Activated CD4-positive, alpha-beta T cell treated with anti-CD3 and anti-CD28 coated beads, Interleukin-2, amount 50 U/mL, for 48 hours (primary cell): ENCODE measurements at places on chromosomes 6 and 20.

DNA sequence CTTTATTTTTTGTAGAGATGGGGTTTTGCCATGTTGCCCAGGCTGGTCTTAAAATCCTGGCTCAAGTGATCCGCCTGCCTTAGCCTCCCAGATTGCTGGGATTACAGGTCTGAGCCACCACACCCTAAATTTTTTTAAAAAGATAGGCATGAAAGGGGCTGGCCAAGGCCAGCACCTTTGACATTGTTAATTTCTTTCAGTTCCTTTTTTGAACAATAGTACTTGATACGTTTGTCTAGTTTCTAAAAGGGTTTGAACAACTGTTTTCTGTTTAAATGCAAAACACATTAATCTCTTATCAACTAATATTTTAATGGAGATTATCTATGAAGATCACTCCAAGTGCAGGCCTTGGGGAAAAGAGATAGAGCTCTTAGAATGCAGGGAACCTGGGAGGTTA lies 37.6 kb upstream of the PTPRK start:
- no peak for DNase-seq

- DNase-seq: no peak
These were observed 12.5 kb downstream of the SIRT5 start for GRCh38 chr6:13586603-13587542.

DNA sequence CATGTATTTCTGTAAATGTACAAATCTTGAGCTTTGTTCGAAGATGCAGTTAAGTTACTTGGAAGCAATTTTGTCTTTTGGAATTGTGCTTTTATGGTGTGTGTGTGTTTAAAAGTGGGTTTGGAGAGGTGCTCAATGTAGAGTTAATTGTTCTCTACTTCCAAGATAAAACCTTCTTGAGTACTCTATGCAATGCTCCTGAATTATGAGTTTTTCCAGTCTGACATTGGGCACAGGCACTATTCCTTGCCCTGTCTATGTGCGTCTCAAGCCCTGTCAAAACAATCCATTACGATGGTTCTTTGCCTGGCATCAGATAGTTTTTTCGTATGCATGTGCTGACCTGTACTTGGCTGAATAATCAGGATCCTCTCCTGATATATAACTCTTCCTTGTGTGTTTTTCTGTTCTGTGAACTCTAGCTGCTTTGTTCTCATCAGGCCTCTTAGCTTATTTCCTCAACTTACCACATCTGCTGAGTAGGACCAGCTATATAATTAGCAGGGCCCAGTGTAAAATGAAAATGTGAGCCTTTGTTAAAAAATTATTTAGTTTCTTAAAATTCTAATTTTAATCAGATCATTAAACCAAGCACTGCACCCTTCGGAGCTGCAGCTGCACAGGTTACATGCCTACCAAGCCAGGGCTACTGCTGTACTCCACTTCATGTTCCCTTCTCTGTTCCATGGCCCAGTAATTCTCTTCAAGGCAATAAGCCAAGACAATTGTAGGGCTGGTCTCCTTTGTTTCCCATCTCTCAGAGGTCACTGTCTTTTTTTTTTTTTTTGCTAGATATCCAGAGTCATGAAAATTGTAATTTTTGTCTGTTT lies 160.1 kb downstream of the ZFAND3 start:
- DNase-seq: no peak

GRCh38 chr6:44235891-44236516 lies 10.9 kb upstream of the HSP90AB1 start:
- no peak for DNase-seq

- no peak for DNase-seq
These were observed 340.6 kb upstream of the KHDRBS2 start for GRCh38 chr6:62626661-62627060.

DNA sequence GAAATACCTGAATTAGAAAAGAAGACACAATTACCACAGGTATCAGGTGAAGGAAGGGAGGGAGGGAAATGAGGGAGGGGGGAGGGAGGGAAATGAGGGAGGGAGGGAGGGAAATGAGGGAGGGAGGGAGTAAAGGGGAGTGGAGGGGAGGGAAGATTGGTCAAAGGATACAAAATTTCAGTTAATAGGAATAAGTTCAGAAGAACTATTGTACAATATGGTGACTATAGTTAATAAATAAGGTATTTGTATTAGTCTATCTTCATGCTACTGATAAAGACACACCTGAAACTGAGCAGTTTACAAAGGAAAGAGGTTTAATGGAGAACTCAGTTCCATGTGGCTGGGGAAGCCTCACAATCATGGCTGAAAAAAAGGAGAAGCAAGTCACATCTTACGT lies 185.7 kb downstream of the EYA2 start:
- DNase-seq: no peak

- DNase-seq: peak; percentile 10
These were observed 11.2 kb downstream of the MUCL3 start for GRCh38 chr6:30951907-30952469.

DNA sequence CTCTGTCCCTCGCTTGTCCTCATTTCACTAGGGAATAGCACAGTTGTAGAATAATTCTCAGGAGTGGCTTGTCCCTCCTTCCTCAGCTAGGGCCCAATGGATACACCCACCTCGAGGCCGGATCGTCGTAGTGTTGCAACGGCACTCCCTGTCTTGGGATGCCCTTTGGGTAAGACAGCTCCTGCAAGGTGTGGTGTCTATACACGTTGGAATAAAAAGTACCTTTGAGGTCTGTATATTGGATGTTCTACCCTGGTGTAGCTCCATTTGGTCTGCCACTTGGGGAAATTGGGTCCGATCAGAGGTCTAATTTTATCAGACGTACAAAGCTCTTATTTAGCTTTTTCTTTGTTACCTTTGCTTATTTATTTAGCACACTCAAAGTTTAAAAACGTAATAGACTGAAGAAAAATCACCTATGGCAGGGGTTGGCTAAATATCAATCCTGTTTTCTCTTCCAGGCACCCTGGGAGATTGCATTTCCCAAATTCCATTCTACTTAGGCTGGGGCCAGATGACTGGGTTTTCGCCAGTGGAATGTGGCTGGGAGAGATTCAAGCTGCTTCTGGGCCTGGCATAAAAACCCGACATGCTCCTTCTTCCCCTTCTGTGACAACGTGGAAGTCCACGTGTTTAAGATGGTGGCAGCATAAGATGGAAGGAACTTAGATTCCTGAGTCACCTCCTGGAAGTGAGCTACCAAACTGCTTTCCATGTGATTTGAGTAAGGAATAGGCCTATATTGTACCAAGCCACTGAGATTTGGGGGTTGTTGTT lies 82.3 kb upstream of the CD83 start:
- DNase-seq: no peak

DNA sequence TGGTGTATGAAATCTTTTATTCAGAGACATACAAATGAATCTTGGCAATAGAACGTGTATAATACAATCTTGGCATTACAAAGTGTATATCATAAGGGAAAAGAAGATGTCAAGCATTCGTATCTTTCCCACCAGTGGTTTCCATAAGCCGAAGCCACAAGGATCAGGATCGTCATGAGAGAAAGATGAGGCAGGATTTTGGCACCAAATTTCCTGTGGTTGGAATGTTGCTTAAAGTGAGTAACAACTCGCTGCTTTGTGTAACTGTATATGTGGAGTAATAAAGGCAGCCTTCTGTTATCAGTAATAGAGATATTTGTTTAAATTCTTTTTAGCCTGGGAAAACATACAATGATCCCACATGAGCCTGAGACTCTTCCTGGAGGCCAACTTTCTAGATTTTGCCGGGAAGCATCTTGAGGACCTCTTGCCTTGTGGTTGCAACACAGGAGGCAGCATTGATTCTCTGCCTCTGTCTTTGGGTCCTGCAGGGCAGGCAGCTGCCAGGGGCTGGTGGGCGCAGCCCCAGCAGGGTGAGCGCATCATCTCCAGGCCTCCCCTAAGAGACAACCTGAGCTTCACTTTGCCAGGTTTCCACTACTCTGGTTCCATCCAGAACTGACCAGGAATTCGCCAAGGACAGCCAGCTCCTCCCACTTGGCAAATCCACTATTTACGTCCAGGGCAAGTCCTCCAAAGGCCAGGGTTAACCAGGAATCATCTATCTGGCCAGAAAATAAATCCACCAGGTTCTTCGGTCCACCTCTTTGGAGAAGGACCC lies 230.9 kb upstream of the SULF2 start:
- DNase-seq: no peak

DNA sequence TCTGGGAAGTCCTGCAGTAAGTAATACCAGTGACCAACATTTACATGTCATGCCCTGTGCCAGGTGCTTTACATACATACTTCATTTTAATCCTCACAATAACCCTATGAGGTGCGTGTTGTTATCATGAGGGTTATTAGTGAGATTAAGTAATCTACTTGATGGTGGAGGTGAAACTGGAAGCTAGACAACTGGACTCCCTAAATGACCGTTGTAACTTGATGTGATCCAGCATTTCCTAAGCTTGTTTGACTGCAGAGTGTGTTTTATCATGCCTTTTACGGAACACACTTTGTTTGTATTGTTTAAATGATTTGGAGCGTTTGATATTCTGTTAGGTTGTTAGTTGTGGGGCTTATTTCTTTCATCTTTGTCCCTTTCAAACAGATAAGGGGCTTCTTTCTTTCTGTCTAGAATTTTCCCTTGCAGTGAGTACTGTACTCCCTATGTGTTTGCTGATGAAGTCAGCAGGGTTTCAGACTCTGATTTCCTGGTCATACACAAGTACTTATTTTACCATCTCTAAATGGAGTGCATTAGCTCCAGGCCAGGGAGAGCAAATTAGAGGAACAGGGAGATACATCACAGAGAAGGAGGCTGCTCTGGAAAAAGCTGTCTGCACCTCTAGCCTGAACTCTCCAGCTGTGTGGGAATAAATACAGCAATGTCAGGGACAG lies 29.7 kb downstream of the CHMP4B start:
- DNase-seq: no peak

- DNase-seq: no peak
These were observed 923.7 kb downstream of the TBC1D32 start for GRCh38 chr6:120410586-120410985.

- DNase-seq: no peak
These were observed 38.9 kb downstream of the ORC3 start for GRCh38 chr6:87628881-87629280.

DNA sequence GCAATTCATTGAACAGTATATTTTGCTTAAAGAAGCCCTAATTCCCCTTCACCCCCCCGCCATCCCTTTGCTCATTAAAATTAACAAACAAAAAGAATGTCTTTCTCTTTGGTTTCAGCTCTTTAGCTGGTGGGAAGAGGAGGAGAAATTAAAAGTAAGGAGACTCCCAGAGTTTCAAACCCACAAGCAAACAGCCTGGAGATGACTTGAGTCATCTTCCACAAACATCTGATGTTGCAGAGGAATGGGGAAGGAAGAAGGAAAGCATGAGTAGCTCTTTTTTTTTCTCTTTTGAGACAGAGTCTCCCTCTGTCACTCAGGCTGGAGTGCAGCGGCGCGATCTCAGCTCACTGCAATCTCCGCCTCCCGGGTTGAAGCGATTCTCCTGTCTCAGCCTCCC lies 189.6 kb downstream of the ADAT2 start:
- DNase-seq: no peak

DNA sequence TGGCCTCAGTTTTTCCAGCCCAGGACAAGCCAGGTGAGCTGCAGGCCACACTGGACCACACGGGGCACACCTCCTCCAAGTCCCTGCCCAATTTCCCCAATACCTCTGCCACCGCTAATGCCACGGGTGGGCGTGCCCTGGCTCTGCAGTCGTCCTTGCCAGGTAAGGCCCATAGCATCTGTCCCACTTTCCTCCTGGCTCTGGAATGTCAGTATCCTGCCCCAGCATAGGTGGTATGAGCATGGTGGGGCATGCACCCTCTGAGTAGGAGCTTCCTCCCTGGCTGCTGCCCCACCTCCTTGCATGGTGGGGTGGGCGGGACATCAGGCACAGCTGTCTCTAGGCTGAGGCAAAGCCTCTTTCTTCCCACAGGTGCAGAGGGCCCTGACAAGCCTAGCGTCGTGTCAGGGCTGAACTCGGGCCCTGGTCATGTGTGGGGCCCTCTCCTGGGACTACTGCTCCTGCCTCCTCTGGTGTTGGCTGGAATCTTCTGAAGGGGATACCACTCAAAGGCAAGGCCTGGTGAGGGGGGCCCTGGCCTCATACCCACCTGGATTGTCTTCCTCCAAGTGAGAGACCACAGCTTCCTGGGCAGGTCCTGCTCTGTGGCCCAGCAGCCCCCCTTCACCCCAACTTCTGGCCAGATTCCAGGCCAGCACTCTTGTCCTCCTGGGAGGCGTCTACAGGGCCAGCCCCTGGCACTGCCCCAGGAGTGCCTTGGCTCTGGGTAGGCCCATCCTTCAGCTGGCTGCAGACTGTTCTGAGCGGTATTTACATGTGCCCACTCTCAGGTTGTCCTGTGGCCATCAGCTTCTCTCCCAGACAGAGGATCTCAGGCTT lies 9.1 kb downstream of the PI16 start:
- DNase-seq: no peak

DNA sequence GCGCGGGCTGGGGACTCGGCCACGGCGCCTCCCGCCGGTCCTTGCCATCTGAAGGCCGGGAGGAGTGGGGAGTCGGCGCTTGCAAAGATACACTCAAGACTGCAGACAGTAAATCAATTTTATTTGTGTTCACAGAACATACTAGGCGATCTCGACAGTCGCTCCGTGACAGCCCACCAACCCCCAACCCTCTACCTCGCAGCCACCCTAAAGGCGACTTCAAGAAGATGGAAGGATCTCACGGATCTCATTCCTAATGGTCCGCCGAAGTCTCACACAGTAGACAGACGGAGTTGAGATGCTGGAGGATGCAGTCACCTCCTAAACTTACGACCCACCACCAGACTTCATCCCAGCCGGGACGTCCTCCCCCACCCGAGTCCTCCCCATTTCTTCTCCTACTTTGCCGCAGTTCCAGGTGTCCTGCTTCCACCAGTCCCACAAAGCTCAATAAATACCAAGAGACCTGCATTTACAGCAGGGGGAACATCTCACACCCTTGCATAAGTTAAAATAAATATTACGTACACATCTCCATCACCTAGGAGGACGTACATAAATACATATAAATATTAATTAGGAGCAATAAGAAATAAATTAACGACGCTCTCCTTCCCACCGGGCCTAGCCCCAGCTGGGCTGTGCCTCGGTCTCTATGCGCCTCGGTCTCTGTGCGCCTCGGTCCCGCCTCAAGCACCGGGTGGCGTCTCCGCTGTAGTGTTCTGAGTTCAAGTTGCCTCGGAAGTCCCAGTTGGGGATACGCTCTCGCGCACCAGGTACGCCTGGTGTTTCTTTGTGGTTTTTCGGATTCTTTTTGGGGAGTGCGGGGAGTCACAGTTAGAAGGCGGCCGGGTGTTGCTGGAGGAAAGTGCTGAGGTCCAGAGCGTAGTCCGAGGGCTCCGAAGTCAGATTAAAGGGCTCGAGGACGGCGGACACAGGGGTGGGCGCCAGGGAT lies 889 bp upstream of the FLOT1 start:
- DNase-seq: peak; percentile 60
